ENCODE measurements at places on chromosomes 4 and X.

DNA sequence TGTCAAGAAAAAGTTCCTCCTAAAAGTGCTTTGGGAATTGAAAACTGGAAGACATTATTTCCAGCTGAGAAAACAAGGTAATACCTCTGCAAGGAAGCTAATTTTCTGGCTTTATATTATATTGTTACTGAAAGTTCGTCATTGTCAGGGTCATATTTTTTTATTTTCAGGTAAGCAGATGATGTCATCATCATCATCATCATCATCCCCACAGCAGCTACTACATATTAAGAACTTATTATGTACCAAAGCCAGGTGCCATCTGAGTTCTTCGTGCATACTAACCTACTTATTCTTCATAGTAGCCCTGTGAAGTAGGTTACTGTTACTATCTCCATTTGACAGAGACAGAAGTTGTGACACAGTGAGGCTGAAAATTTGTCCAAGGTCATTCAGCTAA is 52.9 kb upstream of the MND1 start:
- no peak for DNase-seq

DNA sequence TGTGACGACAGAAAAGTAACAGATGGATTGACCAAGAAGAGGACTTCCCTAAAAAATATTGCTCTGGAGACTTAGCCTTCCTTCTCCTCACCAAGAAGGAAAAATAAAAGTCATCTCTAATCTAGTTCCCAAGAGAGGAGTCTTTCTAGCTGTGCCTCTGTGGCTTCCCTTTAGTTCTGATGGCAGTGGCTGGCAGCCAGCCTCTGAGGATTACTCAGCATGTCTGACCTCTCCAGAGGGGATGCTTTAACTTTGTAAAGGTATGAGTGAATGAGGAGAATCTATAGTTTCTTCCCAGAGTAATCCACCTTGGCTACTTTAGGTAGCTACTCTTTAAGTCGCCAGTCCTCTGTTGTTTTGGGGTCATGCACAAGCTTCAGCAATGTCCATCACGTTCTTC is 163.9 kb upstream of the KIT start:
- DNase-seq = no peak

- DNase-seq = no peak
Measured at GRCh38 chr4:4865705-4866123, 6.2 kb downstream of the MSX1 start.

DNA sequence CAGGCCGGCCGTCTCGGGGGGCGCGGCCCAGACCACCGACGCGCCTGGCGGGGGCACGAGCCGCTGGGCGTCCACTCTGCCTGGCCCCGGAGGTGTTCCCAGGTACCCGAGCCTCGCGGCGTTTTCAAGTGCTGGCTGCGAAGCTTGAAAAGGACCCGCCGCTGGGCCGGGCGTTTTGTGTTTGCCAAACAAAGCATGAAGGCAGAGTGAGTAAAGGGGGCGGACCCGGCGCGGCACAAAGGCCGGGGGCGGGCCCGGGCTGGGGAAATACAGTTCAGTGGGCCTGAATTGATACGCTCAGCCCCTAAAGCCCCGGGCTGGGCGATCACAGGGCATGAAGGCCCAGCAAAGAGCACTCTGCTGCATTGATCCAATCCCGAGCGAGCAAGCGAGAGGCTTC is 65.4 kb downstream of the SOX3 start:
- no peak for DNase-seq

DNA sequence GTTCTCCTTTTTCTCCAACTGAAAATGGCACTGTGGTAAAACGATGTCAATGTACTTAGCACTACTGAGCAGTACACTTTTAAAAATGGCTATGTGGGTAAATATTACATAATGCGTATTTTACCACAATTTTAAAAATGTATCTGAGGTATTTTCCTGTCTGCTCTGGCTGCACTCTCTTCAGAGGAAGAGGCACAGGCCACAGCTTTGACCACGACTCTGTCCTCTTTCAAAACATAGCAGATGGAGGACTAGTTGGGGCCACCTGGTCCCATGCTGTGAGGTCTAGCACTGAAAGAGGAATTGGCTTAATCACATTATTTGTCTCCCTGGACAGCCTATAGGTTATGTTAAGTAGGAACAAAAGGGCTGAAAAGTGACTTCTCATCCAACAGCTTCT is 5.2 kb downstream of the KCNE5 start:
- no peak for DNase-seq

DNA sequence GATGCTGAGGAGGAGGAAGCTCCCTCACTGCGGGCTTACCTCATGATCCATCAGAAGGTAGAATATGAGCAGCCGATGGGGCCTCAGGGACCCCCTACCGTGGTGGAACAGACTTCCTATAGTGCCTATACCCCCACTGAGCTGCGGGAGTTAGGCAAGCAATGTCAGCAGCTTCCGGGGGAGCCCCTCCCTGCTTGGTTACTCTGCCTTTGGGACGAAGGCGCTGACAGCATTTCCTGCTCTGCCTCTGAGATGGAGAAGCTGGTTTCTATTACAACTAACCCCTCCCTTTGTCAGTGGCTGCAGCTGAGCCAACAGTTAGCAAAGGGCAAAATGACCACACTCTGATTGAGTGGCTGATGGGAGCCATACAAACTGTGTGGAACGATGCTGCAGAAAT is 430.7 kb downstream of the IDS start:
- no peak for DNase-seq

- DNase-seq = no peak
Measured at GRCh38 chr4:3709061-3709845, 56.9 kb upstream of the ADRA2C start.

DNA sequence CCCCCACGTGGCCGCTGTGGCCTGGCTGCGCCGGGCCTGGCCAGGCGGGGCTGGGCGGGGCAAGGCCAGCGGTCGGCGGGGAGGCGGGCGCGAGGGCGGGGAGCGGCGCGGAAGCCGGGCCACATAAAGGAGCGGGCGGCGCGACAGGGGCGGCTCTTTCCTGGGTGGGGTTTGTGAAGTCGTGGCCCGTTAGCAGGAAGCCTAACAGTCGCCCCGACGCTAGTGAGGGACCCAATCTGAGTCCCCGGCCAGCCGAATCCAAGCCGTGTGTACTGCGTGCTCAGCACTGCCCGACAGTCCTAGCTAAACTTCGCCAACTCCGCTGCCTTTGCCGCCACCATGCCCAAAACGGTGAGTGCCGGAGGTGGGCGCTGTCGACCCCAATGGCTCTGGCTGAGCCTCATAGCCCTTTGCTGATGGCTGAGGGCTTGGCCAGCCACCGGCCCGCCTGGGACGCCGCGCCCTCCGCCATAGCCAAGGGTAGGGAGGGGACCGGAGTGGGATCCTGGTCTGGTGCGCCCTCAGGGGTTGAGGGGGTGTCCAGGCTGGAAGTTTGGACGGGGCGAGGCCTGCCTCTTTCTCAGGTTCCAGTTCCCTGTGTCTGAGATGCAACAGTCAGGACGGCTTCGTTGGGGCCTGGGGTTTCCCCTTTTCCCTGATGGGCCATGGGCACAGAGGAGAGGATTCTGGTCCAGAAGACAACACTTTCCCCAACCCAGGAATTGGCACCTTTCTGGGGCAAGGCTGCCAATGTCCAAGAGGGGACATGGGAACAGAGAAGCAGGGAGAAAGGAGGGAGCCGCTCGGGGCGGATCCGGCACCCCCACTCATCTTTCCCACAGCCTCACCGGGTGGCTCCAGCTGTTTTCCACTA is at the start of gene MSN:
MSN (plus strand) TSS at position 152 of the 874 bp plus-strand sequence; CDS start at position 340, 188 bp downstream.
- DNase-seq = no peak
